Caco-2 (cell line): ENCODE measurements at places on chromosomes 5 and 9. TPM values are rescaled to one million over a fixed set of nuclear protein-coding genes. Genes with fewer than 3 reads are reported as not detected.

DNA sequence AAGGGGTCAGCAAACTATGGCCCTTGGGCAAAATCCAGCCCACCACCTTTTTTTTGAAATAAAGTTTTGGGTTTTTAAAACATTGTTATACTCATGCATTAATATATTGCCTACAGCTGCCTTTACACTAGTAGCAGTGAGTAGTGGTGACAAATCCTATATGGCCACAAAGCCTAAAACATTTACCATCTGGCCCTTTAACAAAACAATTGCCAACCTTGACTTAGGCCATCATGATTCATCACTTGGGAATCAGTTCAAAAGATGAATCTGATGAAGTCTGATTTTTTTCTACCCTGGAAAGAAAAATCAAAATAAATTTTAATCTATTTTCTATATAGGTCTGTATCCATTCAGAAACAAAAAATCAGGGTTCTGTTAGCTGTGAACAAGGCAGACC is 484.9 kb downstream of the BNC2 start:
- H3K4me3 ChIP-seq: no peak overlapping the region
- no peaks in the 10 kb centered on the region for H3K36me3 ChIP-seq
- no peak for DNase-seq
- H3K27ac ChIP-seq: no peak overlapping the region
- no peaks in the 10 kb centered on the region for H3K27me3 ChIP-seq

DNA sequence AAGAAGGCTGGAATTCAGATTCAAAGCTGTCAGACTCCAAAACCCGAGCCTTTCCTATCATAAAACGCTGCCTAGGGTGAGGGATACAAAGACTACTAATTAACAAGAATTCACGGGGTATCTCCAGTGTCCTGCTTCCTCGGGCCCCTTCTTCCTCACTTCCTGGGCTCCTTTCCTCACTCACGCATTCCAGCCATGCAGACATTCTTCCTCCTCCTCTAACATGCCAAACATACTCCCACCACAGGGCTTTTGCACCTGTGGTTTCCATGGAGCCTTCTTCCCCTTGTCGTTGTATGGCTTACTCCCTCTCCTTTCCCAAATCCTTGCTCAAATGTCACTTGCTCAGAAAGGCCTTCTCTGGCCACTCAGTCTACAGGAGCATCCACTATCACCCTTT is 191.4 kb upstream of the TRIM32 start:
- no peak overlapping the region for H3K27ac ChIP-seq
- DNase-seq: no peak
- H3K4me1 ChIP-seq: peaks cover 8% of the 10 kb centered on the region
- no peaks in the 10 kb centered on the region for H3K27me3 ChIP-seq
- no peaks in the 10 kb centered on the region for H3K36me3 ChIP-seq

DNA sequence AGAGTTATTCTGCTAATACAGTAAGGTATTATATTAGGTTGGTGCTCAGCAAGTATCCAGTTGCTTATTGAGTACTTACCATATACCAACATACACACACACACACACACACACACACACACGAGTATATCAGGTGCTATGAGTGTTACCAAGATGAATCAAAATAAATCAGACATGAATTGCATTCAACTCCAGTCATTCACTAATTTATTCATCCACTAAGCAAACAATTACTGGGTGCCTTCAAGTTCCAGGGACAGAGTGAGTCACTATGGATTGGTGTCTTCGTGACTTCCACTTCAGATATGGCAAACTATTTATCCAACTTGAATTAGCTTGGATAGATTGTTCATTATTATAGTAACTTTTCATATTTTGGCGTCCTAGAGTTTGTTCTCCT is 140.7 kb upstream of the SLC44A1 start:
- no peaks in the 10 kb centered on the region for H3K27me3 ChIP-seq
- H3K36me3 ChIP-seq: no peaks in the 10 kb centered on the region
- DNase-seq: no peak
- no peaks in the 10 kb centered on the region for H3K4me1 ChIP-seq
- no peak overlapping the region for H3K4me3 ChIP-seq

- no peaks in the 10 kb centered on the region for H3K36me3 ChIP-seq
- H3K4me3 ChIP-seq: no peak overlapping the region
- H3K27ac ChIP-seq: no peak overlapping the region
- DNase-seq: peak; percentile 63
- H3K4me1 ChIP-seq: no peaks in the 10 kb centered on the region
These were observed 9.1 kb upstream of the DNAJC25 start for GRCh38 chr9:111621895-111622480.

Gene CCDC180
- total RNA-seq: 2.3 and 5.9 TPM in 2 replicates
